ENCODE measurements at places on chromosomes 12 and 14.

DNA sequence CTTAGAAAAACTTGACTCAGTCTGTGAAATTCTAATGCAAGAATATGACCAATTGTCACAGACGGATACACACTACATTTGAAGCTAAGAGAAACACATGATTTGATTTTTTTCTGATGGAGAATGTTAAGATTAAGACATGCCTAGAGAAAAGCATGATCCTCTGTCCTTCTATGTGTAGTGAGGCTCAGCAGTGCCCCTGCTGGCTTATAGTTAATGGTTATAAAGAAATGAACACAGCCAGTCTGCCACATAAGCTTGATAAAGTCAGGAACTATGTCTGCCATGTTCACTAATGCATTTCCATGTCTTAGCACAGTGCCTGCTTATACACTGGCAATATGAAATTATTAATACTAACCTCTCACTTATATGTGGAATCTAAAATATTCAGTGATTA is 168.1 kb upstream of the DAAM1 start:
- no peak for DNase-seq

DNA sequence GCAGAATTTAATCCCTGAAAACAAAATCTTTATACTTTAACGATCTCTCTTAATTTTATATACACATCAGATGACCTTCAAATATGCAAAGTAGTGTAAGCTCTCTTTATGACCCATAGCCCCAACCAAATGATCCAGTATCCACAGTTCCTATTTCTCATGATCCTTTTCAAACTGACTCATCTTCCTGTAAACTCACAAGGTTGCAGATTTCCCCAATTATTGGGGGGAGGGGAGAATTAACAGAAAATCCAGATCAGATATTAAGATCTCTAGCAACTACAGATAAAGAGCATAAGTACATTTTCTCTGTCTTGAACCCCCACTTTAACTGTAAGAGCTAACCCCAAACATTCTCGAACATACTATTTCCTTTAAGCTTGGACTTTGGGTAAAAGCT is 12.5 kb downstream of the GNS start:
- no peak for DNase-seq

DNA sequence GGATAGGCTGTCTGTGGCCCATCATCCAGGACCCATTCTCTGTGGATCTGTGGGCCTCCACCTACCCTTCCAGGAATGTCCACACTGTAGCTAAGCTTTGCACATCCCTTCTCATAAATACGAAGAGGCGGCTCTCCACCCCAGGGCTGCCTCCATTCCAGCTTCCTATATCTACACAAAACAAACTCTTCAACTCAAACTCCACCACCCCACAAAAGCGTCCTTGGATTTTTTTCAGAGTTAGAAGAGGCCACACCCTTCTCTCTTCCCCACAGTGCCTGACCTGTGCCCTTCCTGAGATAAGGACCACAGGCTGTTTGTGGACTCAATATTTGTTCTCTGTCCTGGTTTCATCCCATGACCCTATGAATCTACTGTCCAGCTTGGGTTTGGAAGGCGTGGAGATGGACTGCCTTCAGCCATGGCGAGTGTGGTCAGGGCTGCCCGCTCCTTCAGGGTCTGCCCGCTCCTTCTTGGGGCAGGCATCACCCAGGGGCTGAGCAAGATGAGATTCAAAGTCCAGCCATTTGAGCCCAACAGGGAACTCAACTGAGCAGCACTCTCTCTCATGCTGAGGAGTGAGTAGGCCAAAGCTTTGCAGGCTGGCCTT is 13.0 kb upstream of the SERPINA12 start:
- DNase-seq = no peak

DNA sequence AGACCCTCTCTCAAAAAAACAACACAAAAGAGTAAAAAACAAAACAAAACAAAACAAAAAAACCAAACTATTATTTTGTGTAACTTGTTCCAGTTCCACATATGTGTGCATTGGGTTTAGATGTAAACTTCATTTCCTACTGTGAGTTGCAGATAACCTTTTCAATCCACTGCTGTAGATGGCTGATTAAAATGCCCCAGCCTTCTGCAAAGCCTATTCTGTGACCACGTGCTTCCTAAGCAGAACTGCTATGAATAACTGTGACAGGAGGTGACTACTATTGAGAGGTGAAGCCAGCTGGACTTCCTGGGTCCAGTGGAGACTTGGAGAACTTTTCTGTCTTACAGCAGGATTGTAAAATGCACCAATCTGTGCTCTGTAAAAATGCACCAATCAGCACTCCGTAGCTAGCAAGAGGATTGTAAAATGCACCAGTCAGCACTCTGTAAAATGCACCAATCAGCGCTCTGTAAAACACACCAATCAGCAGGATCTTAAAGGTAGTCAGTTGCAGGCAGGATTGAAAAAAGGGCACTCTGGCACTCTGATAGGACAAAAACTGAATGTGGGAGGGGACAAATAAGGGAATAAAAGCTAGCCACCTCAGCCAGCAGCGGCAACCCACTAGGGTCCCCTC is 10.3 kb upstream of the ELK3 start:
- DNase-seq = no peak

DNA sequence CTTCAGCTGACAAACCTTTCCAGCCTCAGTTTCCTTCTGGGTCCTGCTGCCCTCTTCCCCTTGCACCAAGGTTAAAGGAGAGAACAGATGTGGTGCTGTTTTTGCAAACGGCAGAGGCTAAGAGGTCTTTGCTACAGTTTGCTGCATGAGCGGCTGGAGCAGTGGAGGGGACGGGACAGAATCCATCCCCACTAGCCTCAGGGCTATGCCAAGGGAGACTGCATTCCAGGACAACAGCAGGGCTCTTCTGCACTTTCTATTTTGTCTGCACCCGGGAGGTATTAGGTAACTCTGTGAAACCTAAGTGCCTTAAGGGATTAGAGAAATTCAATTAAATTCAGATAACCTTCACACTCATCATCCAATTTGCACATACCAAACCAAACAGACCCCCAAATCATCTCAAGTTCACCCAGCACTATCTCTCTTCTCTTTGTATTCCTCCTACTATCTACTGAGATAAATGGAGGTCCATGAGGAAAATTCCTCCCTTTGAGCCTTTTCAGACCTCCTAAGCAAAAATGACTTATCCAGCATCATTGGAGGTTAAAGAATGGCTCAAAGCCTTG is 103.8 kb upstream of the VRK1 start:
- no peak for DNase-seq

DNA sequence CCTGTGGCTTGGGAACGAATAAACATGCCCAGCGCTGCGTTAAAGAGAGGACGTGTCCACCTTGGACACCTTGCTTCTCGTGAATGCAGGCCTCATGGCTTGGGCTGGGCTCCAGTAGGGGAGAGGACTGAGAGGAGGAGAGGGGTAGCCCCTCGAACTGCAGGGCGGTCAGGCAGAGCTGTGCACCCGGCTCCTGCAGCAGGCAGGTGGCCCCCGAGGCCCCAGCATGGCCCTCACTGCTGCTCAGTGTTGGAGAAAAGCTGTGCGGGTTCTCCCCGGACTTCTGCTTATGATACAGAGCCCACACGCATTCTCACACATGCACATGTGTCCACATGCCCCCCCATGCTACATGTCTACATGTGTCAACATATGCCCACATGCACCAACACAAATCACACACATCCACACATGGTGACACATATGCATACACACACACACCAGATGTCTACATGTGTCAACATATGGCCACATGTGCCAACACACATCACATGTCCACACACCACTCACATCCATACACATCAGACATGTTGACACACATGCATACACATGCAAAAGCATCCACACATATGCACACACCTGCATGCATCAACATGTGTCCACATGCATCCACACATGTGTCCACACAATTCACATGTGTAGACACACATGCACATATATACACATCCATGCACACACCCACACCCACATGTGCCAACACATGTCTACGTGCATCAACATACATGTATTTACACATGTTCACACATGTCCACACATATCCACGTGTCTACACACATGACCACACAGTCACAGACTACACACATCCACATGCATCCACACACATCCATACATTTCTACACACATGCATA is 3.0 kb downstream of the ADGRD1 start:
- no peak for DNase-seq
